Endodermal cell (in vitro differentiated cells): ENCODE measurements at places on chromosomes 4 and X.

GRCh38 chr4:15868111-15868510 is 70.4 kb downstream of the FGFBP1 start:
- DNase-seq, result no peak

DNA sequence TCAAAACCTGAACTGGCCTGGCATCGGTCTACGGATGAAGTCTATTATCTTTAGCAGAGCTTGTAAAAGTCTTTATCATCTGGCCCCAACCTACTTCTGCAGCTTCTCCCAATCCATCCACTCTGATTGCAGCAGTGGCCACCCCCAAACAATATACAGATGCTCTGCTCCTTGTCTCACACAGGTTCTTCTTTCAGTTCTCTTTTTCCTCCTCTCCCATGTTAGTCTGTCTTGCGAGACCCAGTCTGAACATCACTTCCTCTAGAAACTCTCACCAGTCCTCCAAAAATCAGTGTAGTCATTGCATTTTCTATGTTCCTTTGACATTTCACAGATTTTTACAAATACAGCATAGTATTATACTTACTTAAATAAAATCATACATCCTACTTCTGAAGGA is 163.0 kb downstream of the FRMPD4 start:
- no peak for DNase-seq

DNA sequence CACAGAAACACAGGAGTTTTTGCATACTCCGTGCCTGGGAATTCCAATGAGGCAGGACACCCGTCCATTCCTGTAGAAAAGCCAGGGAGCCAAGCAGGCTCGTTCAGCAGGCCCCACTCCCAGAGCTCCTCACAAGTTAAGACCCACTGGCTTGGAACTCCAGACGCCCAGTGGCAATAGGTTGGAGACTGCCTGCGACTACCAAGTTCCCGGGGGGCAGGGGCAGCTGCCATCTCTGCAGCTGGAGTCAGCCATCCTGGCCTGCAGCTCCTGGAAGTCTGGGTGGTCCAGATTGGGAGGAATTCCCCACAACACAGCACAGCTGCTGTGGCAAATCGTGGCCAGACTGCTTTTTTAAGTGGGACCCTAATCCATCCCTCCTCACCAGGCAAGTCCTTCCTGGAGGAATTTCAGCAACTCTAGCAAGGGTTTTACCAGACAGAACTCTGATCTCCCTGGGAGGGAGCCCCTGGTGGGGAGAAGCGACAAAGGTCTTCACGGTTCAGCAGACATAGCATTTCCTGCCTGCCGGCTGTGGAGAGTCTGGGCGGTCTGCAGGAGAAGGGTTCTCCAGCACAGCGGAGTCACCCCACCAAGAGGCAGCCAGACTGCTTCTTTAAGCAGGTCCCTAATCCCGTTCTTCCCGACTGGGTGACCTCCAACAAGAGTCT is 231.9 kb downstream of the STPG2 start:
- peak; percentile 74 for DNase-seq

GRCh38 chrX:140701480-140701879 is 8.1 kb upstream of the LINC00632 start:
- DNase-seq, result no peak

- DNase-seq, result peak; percentile 82
Measured at GRCh38 chr4:142875117-142875516, 29.0 kb upstream of the INPP4B start.

- DNase-seq, result no peak
Measured at GRCh38 chr4:88967883-88968331, 89.1 kb downstream of the FAM13A start.

- no peak for DNase-seq
Measured at GRCh38 chr4:44368413-44369167, 80.0 kb downstream of the KCTD8 start.

- peak; percentile 72 for DNase-seq
Measured at GRCh38 chrX:130091980-130092522, 18.2 kb downstream of the ELF4 start.

DNA sequence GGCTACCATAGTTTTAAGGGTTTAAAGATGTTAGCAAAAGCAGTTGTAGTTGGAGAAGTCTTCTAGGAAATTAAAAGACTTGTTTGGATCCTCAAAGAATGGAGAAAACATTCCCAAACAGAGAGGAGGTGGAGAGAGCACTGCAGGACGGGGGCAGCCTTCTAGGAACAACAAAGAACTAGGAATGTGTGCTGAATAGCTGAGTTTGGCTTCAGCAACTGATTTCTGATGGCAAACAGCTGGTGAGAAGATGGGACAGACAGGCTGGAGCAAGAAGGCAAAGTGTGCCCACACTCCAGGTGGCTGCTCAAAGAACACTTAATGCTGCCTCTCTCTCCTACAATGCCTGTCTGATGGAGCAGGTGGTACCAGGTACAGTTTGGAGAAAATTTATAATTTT is 1331.1 kb downstream of the ADGRL3 start:
- peak; percentile 59 for DNase-seq

DNA sequence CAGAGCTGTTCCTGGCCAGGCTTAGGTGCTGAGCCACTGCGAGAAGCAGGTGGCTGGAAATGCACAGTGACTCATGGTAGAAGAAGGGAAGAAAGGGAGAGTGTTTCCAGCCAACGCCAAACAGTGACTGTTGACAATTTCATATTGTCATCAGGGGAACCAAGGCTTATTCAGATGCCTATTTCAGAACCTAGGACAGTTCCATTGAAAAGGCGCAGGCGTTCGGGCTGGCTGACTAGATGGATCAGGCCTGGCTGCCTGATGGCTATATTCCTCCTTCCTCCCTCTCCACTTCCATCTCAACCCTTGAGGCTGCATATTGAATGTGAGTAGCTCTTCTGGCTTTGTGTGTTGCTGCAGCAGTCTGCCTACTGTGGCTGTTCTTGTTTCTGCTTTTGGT is 73.0 kb upstream of the FRMPD4 start:
- peak; percentile 69 for DNase-seq

DNA sequence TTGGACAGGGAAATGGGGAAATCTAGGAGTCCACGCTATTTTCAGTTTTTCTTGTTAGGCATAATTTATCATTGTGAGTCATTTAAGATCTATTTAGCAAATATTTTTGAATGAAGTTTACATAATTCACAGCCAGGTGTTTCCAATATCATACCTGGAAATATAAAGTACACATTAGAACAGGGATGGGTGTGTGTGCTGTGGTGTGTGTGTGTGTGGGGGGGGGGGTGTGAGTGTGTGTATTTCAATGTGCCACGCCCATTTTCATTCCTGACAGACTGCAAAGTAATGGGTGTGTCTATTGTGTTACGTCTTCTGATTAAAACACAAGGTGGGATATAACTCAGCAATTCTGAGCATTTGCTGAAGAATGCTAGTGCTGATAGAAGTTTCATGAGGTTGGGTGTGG is 33.2 kb downstream of the ARHGAP10 start:
- no peak for DNase-seq

DNA sequence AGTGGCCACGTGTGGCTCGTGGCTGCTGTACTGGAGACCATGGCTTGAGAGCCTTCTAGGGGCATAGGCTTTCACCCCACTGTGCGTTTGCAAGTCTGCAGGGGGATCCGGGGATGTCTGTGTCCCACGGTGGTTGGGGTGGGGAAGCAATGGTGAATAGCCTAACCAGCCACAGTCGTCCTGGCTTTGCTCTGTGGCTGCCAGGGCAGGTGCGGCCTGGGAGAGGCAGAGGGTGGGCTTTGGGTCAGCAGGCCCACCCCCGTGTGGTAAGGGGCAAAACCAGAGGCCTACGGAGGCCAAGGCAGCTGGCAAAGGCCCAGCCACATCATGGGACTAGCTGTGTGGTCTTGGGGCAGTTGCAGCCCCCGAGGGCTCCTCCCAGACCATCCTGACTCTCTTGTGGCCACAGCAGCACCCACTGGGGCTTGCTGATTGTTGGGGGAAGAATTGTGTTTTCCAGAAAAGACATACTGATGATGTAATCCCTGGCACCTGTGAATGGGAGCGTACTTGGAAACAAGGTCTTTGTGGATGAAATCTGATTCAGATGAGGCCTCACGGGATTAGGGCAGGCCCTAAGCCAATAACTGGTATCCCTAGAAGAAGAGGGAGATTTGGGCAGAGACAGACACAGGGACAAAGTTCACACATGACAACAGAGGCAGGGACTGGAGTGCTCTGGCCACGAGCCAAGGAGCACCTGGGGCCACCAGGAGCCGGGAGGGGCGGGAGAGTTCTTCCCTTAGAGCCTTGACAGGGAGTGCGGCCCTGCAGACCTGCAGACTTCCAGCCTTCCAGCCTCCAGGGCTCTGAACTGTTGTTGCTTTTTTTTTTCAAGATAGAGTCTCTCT is 2.9 kb downstream of the CPZ start:
- no peak for DNase-seq

- DNase-seq, result no peak
Measured at GRCh38 chr4:71765350-71765749, 18.5 kb downstream of the GC start.
